Glomerular endothelial cell (primary cell): ENCODE measurements at places on chromosomes 1 and 21. TPM values are rescaled to one million over a fixed set of nuclear protein-coding genes. Genes with fewer than 3 reads are reported as not detected.

DNA sequence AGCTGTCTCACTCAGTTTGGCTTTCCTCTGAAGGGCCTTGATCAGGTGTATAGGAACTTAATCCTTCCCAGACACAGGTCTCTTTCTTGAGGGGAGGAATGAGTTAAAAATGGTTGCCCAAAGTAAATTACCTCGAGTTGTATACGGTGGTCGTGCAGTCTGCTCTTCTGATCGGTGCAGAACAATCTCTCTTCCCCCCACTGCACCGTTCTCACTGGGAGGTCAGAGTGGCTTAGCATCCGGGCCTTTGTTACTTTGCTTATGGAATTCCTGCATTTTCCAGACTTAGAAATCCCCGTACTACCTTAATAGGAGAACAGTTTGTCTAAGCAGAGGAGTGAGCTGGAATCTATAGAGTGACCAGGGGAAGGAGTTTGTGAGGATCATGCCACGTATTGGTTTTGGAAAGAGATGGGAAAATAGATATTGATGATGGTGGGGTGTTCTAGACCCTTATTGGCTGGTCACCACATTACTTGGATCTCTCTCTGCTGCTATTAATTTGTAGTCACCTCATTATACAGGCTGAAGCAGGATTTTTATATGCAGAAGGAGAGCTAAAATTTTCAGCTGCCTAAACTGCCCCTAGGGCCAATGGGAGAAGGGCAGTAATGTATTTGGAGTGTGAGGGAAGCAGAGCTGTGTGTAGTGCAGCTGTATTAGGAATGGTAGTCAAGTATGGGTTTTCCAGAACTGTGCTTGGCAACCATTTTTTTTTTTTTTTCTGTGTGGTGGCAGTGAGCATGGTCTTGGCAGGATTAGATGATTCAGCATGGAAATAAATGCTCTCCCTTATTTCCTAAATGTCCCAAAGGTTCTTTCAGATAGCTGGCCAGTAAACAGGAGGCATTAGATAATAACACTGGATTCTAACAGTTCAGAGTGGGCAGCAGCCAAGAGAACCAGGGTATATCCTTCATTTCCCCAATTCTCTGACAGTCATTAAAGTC is 81.5 kb downstream of the NDUFS5 start:
- no peak for DNase-seq

DNA sequence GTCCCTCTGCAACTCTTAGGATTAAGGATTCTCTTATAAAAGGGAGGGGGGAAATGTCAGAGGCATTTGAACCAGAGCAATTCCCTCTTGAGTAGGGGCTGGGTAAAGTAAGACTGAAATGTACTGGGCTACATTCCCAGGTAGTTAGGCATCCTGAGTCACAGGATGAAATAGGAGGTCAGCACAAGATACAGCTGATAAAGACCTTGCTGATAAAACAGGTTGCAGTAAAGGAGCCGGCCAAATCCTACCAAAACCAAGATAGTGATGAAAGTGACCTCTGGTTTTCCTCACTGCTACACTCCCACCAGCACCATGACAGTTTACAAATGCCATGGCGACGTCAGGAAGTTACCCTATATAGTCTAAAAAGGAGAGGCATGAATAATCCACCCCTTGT is 14.3 kb upstream of the COX20 start:
- DNase-seq = no peak

DNA sequence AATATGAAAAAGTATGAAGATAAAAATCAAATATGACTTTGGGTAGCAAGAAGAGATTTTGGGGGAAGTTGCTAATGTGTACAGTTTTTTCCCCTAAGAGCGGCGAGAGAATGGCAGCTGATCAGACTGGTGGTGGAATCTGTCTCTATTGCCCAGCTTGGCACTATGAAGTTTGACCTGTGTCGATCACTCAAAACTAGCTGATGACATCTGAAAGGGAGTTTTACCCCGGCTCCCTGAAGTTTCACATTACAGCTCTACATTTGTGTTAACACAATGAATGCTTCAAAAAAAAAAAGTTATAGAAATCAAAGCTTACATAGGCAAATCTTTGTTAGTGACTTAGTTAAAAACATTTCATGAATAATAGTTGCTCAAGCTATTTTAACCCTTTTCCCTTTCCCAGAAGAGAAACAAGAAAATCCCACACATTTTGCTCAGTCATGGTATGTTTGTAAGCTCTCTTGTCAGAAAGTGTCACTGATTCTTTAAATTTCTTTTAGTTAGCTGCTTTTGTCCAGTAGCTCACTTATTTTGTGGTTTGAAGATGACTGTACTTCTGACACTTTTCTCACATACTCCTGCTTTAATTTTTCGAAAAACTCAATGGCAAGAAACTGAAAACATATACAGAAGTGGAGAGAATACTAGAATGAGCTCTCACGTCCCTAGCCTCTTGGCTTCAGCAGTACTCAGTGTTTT is 41.3 kb downstream of the DYRK1A start:
- DNase-seq = no peak

Gene FCRL1
- not detected in 2 replicates for total RNA-seq

GRCh38 chr1:232329103-232329813 is 300.7 kb downstream of the SIPA1L2 start:
- DNase-seq = no peak

- DNase-seq = no peak
Observed at GRCh38 chr1:35702508-35702907, 16.2 kb downstream of the C1orf216 start.
